ENCODE measurements at places on chromosomes 2 and 18.

DNA sequence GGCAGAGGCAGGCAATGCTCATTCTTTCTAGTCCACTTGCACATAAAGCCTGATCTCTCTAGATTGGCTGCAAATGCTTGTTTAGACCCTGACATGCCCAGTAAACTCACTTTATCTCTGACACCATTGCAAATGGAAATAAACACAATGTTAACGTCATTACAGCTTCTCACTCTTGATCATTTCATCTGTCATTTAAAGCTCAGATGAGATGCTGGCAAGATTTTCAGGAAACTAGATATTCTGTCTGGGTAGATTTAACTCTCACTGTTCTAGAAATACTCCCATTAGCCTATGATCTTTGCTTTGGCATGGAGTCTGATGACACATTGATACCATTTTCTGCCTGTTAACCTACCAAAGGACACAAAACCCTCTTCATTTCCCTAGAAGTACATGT lies 320.7 kb upstream of the HNRNPA3 start:
- DNase-seq = no peak

GRCh38 chr2:134718817-134719814 lies at the start of gene TMEM163:
Gene TMEM163 (minus strand): TSS chr2:134719000.
- DNase-seq = no peak

DNA sequence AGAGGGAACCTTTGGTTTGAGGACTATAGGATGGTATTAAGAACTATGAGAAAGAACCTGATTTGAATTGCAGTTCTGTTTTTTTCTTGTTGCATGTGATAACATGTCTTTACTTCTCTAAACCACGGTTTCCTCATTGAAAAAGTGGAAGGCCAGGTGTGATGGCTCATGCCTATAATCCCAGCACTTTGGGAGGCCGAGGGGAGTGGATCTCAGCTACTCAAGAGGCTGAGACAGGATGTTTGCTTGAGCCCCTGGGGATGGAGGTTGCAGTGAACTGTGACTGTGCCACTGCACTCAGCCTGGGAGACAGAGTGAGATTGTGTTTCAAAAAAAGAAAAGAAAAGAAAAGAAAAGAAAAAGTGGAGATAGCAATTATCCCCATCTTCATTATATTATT lies 32.3 kb downstream of the SCN9A start:
- peak; percentile 22 for DNase-seq

- DNase-seq = no peak
These were observed 121.8 kb downstream of the SPHKAP start for GRCh38 chr2:228059735-228060134.

DNA sequence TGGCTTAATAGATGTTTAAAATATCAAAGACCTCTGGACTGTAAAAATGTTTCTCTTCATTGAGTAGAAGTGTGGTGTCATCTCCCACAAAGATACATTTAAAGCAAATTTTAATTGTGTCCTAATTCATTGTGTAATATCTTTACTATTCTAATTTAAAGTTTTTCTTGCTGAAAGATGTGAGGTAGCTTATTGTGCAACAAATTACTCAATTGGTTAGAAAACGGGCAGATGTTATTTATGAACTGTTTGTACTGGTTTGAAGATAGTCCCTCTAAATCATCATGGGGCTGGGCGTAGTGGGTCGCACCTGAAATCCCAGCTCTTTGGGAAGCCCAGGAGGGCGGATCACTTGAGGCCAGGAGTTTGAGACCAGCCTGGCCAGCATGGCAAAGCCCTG lies 65.3 kb downstream of the CYBRD1 start:
- DNase-seq = no peak

- DNase-seq = no peak
These were observed 15.3 kb downstream of the CAPN10 start for GRCh38 chr2:240601831-240602160.

GRCh38 chr2:234670806-234671205 lies 173.9 kb upstream of the ARL4C start:
- no peak for DNase-seq

DNA sequence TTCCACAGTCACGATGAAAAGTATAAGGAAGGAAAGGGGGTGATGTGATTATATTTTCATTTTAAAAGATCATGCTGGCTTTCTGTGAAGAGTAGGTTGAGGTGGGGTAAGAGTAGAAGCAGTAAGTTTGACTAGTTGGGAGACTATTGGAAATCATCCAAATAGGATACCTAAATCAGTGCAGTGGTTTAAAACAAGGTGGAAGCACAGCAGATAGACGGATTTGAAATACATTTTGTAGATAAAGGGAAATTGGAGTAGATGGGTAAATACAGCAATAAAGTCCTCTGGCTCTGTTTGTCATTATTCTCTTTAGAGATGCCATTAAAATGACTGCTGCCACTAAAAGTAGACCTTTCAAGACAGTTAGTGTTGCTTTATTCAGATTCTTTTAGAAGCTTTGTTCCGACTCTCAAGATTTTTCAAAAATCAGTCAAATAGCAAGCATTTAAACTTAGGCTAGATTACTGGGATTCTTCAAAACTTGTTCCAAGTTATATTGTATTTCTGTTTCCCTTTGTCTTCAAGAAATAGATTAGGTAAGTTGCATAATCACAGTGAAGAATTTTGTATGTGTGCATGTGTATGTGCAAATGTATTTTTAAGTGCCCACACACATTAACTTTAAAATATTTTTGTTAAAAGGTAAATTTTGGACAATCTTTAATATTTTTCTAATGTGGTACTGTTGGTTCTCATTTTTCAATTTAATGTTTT lies 61.7 kb upstream of the DTNA start:
- DNase-seq = no peak

DNA sequence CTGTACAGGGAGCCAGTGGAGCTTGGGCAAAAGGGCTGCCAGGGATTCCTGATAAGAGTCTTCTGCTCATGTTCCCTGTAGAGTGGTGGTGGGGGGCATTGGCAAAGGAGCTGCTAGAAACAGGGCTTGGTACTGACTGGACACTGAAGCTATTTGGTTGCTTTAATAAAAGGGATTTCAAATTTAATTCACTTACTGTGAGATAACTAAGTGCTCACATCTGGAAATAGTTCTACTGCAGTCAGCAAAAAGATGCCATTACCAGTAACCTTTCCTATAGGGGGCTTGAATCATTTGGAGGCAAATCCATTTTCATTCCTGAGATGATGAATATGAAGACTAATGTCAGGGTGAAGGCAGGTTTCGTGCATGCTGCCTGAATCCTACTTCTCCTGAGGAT lies 94.3 kb upstream of the DOCK10 start:
- no peak for DNase-seq

DNA sequence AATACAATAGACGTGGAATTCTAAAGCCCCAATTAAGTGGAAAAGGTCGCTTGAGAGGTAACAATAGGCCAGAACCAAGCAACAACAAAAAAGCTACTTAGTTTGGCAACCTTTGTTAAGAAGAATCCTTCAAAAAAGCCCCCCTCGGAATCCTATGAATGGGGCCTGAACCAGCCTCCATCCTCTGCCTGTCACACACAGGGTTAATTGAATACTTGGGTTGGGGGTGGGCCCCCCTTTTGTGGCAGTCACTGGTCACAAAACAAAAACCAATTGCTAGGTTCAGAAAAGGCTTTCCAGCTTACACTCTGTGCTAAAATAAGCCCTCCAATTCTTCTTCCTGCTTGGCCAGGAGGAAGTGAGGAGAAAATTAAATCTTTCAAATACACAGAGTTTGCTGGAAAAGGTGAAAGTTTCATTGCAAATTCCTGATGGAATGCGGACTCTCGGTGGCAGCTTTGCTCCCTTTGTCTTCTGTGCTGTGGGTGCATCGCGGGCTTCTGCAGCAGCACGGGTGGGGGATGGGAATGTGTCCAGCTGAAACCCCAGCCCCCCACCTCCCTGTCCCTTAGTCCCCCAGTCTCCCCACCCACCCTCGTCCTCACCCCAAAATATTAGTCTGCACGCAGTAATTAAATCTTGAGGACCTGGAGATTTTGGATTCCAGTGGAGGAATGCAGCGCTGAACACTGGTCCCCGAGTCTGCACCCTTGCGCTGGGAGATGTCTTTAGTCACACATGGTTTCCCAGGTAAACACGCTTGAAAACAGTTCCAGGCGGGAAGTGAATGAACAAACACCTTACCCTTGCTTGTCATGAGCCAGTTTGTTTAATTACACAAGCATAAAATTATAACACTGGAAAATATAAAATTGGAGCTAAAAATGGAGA lies 254.3 kb downstream of the SOX11 start:
- DNase-seq = no peak

GRCh38 chr2:102057502-102058292 lies 65.9 kb downstream of the IL1R2 start:
- no peak for DNase-seq

DNA sequence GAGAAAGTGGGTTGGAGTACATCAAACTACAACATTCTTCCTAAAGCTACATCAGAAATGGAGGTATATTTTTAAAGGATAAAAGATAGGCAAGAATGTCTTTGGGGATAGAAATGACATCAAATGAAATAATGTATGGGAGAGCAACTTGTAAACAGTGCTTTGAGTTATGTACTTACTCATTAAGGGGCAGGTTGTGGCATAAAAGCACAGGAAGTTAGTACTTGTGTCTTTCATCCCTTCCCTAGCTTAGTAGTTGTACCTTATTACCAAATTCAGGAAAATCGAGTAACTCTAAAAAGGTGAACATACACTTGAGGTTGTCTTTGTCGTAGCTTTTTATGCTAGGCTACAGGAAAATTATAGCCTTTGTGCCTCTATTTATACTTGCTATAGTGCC lies 28.9 kb downstream of the PPP1CB start:
- no peak for DNase-seq

- DNase-seq = no peak
These were observed 46.4 kb downstream of the TIMM21 start for GRCh38 chr18:74194691-74195090.

DNA sequence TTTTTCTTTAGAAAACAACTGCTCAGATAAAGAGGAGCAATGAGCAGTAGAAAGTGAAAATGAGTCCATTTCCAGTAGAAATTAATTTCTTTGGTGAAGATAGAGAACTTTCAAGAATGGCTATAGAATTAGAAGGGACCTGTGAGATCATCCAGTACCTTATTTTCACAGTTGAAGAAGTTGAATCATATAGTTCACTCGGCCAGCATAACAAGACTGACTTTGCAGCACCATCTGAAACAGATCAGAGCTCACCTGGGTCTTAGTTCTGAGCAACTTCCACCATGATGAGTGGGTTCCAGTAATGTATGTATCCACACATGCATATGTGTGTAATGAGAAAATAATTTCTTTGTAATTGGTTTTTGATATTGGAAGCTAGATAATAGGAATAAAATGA lies 58.6 kb downstream of the CERS6 start:
- no peak for DNase-seq

GRCh38 chr2:48448274-48449061 lies 81.5 kb upstream of the STON1 start:
- DNase-seq = peak; percentile 31

GRCh38 chr18:50297621-50298442 lies 10.3 kb upstream of the CXXC1 start:
- DNase-seq = no peak

GRCh38 chr2:69779258-69780001 lies 37.5 kb downstream of the ANXA4 start:
- no peak for DNase-seq

GRCh38 chr2:128232965-128233789 lies 85.5 kb downstream of the HS6ST1 start:
- DNase-seq = no peak

GRCh38 chr18:74226156-74226555 lies 65.6 kb downstream of the CYB5A start:
- no peak for DNase-seq

DNA sequence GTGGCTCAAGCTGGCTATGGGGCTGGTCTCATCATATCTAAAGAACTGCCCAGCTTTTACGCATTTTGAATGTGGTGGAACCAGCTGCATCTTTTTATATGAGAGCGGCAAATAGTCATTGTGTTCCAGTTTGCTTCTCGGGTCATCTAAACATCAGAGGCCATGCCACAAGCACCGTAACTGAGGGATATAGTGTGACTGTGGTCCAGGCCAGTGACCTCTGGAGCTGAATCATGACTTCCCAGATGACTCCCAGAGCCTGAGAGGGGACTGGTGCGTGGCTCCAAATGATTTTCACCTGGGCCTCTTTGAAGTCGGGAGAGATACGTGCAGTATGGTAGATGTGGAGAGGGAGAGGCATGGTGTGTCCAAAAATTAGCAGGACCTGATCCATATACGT lies 271.0 kb downstream of the NEDD4L start:
- no peak for DNase-seq

GRCh38 chr18:62458868-62459716 lies 63.7 kb upstream of the ZCCHC2 start:
- DNase-seq = no peak

- DNase-seq = no peak
These were observed 445.1 kb upstream of the TRIB2 start for GRCh38 chr2:12271589-12271984.

GRCh38 chr2:210195101-210195852 lies 24.1 kb upstream of the KANSL1L start:
- DNase-seq = no peak

GRCh38 chr2:120016800-120017199 lies 3.9 kb downstream of the EPB41L5 start:
- no peak for DNase-seq

DNA sequence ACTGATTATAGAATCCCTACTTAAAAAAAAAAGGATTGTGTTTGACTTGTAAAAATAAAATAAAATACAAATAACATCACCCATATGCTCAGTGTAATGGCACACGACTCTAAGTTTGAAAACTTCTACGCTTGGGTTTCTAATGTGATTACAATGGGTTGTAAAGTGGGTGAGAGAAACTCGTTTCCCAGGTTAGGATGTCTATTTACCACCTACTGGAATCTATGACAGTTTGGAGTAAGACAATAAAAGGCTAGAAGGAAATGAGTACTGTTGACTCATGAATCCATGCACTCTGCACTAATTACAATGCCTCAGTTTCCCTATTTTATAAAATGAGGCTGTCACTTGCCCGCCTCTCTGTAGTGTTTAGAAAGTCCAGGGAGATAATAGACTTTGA lies 204.2 kb upstream of the FBXO11 start:
- peak; percentile 34 for DNase-seq

DNA sequence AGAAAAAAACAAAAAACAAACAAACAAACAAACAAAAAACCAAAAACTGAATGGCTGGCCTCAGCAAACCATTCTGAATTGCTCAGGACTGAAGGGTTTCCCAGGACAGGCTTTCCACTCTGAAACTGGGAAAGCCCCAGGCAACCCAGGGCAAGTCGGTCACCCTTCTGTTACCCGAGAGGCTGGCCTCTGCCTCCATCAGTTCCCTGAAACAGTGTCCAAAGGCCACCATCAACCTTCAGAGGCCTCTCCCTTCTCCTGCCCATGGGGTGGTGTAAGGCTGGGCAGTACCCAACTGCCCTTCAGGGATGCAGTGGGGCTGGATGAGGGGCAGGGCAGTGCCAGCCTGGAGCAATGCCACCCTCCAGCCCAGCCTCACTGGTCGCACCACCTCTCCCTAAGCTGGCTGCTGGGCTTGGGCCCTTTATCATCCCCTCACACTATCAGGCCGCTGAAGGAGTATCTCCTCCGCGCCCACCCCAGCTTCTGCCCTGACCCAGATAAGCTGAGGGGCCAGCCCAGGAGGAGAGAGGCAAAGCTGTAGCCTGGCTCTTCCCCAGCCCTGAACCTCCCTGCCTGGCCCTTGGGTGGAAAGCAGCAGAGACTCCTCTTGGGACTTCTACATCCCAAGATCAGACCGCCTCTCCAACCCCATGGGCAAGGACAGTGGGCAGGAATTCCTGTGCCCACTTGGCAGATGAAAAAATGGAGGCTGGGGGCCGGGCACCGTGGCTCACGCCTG lies 35.9 kb downstream of the ZFP36L2 start:
- DNase-seq = no peak

GRCh38 chr18:24875286-24875685 lies 414.8 kb downstream of the HRH4 start:
- no peak for DNase-seq

- DNase-seq = no peak
These were observed 227.1 kb downstream of the RAB3GAP1 start for GRCh38 chr2:135279209-135279608.

Measured in epithelial cell of prostate (primary cell).